ENCODE measurements at places on chromosomes 1 and 21.

GRCh38 chr1:187078916-187079315 lies 250.2 kb downstream of the PLA2G4A start:
- no peak for DNase-seq

- DNase-seq, result no peak
These were observed 189.8 kb downstream of the RGS7 start for GRCh38 chr1:241167121-241167630.

DNA sequence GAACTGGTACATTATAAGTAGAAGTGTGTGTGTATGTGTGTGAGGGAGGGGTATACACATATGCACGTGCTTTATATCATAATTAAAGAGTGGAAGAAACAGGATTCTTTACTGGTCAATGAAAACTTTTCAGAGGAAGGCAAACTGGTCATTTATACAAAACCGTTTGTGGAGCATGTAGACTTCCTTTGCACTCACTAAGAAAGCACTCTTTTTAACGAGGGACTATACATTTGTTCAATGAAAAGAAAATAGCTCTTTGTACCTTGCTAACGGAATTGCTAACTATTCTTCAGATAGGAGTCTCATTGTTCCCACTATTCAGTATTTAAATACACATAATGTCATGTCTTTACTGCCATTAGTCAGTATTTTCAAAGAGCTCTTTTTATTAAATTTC lies 219.3 kb downstream of the ST6GALNAC3 start:
- DNase-seq, result no peak

DNA sequence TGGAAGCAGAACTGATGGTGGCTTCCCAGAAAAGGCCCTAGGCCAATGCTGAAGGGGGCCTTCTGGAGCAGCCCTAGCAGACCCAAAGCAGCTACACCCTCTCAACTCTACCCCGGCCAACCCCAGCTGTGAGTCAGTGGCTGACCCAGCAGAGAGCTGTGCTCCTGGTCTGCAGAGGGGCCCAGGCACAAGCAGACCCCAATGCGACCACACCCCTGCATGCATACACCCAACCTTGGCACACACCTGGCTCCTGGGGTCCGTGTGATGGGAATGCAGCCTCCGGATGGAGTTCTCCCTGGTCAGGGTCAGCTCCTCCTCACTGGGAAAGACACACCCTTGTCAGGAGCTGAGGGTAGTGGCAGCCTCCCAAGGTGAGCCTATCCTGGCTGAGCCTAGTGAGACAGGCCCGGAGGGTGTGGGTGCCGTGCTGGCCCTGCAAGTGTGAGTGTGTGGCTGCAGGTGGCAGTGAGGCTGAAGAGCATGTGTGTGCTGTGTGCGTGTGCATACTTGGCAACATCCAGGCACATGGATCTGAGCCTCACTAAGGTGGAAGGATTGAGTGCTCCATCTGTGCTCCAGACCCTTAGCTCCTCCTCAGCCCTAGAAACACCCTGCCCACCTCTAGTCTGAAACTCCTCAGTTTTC lies 3.9 kb upstream of the ARHGAP30 start:
- DNase-seq, result no peak

DNA sequence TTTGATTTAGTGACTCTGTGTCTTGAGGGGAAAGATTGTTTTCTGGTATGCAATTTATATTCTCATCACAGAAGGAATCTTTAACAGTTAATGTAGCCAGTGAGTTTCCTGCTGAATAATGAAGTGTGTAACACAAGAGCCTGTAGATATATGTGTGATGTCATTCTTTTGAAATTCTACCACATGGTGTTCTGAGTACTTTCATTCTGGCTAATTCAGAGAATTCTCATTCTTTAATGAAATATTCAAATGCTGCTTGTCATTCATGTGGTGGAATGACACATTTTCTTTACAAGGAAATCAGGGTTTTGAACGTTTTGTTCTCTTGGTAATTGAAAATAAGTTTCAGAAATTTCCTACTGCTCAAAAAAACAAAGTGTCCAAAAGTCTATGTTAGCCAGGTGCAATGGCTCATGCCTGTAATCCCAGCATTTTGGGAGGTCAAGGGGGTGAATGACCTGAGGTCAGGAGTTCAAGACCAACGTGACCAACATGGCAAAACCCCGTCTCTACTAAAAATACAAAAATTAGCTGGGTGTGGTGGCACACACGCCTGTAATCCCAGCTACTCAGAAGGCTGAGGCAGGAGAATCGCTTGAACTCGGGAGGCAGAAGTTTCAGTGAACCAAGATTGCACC lies 79.6 kb downstream of the MAP3K21 start:
- no peak for DNase-seq

DNA sequence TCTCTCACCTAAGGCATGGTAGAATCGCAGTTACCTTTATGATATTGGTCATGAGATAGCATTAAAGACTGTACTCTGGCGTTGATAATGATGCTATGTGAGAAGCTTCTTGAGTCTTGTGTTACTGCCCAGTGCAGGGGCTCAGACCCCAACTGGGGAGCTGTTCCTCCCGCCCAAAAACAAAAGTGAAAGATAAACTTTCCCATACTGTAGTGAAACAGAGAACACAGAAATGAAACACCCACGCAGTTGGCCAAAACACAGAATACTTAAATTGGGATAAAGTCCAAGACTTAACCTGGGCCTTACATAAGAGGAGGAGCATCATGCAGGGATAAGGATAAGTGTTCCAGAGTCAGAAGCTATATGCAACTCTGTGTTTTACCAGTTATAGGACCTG lies 130.6 kb downstream of the HHIPL2 start:
- no peak for DNase-seq

GRCh38 chr1:193406901-193407300 lies 220.5 kb upstream of the B3GALT2 start:
- peak; percentile 64 for DNase-seq
